ENCODE measurements at places on chromosomes 5 and 9.

- DNase-seq, result no peak
Observed at GRCh38 chr5:109910874-109911273, 221.1 kb downstream of the MAN2A1 start.

DNA sequence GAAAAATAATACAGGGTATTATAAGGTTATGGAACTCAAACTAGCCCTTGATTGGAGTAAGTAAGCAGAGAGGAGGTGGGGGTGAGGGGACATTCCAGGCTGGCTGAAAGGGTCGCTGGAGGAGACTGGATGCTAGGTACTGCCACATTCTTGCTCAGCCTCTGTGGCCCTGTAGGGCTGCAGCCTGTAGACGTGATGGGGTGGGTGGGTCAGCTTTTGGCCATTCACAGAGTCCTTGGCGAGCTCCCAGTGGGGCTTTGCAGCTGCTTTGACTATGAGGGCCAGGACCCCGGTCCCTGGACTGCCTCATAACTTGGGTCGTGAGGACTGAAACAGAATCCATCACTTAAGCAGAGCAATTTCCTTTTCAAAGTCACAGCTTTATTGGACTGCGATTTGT lies 4.2 kb upstream of the GDNF start:
- DNase-seq, result no peak

GRCh38 chr5:168216989-168217388 lies 74.5 kb upstream of the WWC1 start:
- DNase-seq, result no peak

DNA sequence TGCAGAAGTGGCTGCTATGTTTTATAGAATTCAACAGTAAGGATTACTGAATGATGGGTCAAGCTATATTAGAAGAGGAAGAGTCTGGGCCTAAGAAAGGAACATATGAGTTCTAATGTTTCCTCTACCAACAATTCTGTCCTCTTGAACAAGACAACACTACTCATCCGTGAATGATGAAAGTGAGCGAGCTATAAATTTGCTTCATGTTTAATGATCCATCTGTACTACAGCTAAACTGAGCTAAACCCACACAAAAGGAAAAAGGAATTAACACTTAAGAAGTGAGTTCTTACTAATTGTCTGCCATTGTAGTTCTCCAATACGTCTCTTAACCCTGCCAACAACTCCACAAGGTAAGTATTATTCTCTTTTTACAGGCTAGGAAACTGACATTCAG lies 204.4 kb downstream of the GLIS3 start:
- DNase-seq, result no peak

GRCh38 chr5:139049780-139050179 lies 148.4 kb downstream of the SIL1 start:
- DNase-seq, result no peak

- DNase-seq, result no peak
Observed at GRCh38 chr9:105355781-105356180, 92.1 kb upstream of the FSD1L start.

GRCh38 chr5:134714541-134714940 lies 23.8 kb upstream of the CAMLG start:
- DNase-seq, result no peak

DNA sequence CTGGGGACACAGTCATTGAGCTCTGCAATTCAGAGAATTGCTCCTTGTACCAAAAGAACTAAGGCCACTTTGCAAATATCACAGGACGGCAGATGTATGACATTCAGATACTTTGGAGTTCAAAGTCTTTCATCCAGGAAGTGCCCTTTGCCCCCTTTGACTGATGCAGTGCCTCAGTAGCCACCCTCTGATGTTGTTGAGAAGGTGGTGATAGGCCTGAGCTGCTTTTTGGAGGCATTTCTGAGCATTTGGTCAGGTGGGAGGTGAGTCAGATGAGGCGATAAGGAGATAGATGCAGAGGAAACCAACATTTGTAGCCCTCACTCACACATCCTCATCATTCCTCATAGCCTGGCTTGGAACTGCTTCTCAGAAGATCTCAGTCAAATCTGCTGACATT lies 63.4 kb downstream of the ANGPTL2 start:
- no peak for DNase-seq

DNA sequence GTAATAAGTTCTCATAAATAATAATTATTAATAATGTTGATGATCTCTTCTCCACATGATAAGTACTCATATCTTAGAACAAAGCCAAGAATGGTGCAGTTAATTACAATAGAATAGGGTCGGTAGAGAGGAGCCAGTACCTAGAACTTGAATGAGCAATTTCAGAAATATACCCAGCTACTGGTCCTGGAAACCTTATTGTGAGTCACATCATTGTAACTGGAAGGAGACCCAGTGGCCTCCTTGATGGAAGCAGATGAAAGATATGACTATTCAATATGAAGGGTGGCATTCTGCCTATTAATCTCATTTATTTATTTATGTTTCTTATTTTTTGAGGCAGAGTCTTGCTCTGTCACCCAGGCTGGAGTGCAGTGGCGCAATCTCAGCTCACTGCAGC lies 37.7 kb upstream of the SHOC1 start:
- DNase-seq, result no peak

GRCh38 chr5:155260798-155261197 lies 247.2 kb downstream of the KIF4B start:
- DNase-seq, result no peak

- no peak for DNase-seq
Observed at GRCh38 chr5:58544195-58544594, 38.7 kb upstream of the RAB3C start.

DNA sequence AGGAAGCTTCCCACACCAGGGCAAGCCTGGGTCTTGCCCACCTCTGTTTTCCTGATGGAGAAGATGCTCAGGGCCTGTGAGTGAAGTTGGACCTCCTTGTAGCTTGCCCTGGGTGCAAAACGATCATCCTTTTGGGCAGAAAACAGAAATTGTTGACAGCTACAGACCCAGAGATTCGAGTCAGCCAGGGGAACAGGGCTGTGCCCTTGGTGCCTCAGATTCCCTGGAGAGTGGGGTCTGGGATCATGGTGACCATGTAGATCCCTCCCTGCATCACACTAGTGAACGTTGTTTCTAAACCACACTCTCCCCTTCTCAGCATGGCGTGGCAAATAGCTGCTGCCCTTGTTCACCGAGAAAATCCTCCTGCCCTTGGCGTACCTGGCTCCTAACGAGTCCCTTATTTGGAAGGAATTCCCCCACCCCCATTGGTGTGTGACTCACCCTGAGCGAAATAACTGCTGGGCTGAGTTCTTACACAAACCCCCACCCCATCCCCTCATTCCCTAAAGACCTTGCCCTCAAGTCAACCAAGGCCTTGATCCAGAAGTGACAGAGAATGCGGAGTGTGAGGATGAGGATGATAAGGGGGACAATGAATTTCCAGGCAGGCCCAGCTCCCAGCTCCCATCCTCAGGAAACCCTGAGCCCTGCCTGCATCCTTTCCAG lies 1.1 kb upstream of the DCANP1 start:
- DNase-seq, result no peak

DNA sequence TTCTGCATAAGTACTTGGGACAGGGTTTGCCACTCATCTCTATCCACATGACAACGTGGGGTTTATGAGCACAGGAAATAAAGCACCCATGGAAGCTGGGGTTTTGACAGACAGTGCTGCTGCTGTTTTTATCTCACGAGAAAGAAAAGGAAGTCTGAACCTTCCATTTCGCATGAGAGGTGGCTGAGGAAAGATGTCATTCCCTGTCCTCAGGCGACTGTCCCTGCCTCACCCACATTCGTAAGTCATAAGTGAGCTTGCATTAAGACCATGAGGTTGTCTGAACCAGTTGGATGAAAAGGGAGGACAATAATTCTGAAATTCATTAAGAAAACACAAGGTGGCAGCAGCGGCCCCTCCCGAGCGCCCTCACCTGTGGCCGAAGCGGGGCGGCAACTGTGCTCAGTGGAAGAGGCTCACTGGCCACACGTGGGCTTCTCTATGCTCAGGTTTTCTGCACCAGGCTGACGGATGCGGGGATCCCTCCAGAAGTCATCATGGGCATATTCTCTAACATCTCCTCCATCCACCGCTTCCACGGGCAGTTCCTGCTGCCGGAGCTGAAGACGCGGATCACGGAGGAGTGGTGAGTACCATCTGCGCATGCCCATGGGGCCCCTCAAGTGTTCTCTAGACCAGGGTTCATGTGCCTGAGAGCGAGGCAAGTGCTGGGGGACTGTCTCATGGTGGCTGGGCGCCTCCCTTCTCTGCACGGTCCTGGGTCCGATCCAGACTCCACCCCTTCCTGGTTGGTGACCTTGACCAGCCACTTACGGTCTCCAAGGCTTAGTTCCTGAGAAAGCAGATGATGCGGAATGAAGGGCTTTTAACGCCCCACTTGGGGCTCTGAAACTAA lies 54.7 kb upstream of the SUSD3 start:
- peak; percentile 59 for DNase-seq

DNA sequence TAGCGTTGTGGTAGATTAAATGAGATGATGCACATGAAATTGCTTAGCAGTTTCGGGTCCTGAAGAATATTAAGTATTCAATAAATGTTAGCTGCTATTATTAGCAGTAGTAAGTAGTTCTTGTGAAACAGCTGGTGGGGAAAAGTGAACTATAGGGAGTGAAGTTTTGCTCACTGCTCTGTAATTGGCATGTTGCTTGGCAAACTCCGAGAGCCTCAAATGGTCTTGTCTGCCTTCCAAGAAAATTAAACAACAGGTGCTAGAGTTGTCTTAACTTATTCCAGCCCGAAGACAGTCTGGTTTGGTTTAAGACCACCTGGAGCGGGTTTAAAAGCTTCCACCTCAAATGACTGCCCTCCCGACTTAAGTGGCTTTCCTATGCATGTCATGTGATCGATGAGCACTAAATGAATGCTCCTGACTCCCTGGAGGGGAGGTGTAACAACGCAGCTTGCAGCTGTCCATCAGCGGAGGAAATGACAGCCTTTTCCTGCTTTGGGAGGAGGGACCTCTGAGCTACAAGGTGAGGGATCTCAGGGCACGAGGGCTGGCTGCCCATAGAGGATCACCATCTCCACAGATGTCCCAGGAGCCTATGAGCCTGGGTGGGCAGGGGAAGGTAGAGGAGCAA lies 202.9 kb upstream of the PANK3 start:
- DNase-seq, result no peak

DNA sequence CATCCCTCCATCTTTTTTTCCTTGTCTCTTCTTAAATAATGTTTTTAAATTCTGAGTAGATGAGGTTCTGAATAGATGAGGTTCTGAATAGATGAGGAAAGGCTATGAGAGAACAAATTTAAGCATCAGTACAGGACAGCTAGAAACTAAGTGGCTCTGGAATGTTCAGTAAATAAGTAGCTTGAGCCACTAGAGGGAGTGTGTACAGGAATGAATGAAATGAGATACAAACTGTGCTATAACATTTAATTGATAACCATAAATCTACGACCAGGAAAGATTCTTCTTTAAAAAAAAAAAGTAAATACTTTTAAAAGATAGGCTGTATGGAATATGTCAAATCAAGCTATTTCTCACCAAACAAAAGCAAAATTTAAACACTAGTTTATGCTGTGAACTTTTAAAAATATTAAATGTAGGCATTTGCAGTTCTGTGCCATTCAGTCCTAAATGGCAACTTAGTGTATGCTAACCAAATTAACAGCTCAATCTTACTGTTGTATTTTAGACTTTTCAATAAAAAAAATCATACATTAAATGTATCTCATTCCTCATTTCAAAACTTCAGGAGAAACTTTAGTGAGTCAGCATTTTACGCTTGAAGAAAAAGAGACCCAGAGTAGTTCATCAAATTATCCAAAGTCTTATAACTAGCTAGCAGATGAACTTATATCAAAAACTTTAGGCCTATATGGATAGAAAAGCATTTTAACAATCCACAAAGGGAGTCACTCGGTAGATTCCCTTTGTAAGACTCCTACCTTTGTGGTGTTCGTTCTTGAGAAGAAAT lies 70.4 kb upstream of the SNX2 start:
- DNase-seq, result no peak

DNA sequence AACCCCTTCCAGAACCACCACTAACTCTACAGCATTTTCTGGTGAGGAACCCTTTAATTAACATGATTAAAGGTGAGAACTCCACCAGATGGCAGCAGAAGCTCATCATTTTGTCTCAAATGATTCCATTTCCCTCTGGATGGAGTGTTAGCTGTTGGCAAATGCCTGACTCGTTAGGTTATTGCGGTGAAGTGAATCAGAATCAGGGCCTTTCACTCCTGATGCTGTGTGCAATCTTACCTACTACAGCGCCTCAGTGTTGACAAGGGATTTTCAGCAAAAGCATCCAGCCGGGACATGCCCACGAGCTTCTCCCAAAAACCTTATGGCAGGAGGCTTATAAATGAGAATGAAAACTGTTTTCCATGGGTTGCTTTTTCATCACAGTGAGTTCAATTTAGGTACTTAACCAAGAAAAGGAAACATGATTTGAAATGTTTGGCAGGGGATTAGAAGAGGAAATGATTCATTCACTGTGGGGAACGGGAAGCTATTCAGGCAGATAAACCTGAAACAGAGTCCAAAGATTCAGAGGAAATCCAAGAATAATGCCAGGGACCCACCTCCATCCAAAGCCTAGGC lies 48.0 kb upstream of the CAST start:
- peak; percentile 17 for DNase-seq

All from stimulated activated naive CD8-positive, alpha-beta T cell treated with anti-CD3 and anti-CD28 coated beads, Interleukin-15, amount 100 ng/mL, for 72 hours (primary cell).